Airway epithelial cell (primary cell): ENCODE measurements at places on chromosomes 7 and 10. TPM values are rescaled to one million over a fixed set of nuclear protein-coding genes. Genes with fewer than 3 reads are reported as not detected.

The NEURL1 gene
- total RNA-seq: 0.23 and 0.35 TPM in 2 replicates

The ERV3-1 gene
- total RNA-seq: 7.4 and 10.4 TPM in 2 replicates

The WIPF3 gene
- 0.14 and 0.79 TPM in 2 replicates for total RNA-seq

The PIK3AP1 gene
- total RNA-seq: 0.14 and 0.19 TPM in 2 replicates

The DMBT1 gene
- total RNA-seq: 0.07 TPM in 1 of 2 replicates, not detected in the other

The CYP3A7 gene
- not detected in 2 replicates for total RNA-seq

The PRKCQ gene
- total RNA-seq: 2.5 TPM in 2 replicates

The SGCE gene
- 21.7 and 34.5 TPM in 2 replicates for total RNA-seq

The GPR15LG gene
- total RNA-seq: 44.5 and 87.7 TPM in 2 replicates

The TACC2 gene
- 32.0 and 40.1 TPM in 2 replicates for total RNA-seq

The GATA3 gene
- total RNA-seq: 0.09 and 0.35 TPM in 2 replicates

The PRKG1 gene
- 0.28 and 0.78 TPM in 2 replicates for total RNA-seq

The FAM13C gene
- total RNA-seq: 0.42 TPM in 1 of 2 replicates, not detected in the other

The HGF gene
- total RNA-seq: 0.23 and 0.49 TPM in 2 replicates

The FAM241B gene
- 2.1 and 3.6 TPM in 2 replicates for total RNA-seq

The WDFY4 gene
- total RNA-seq: not detected in 2 replicates

The MUC12 gene
- under 0.01 TPM in 1 of 2 replicates, not detected in the other for total RNA-seq

The LRIT1 gene
- total RNA-seq: not detected in 2 replicates

The CLDN3 gene
- 0.28 TPM in 1 of 2 replicates, not detected in the other for total RNA-seq

The MRPL43 gene
- 100 and 112 TPM in 2 replicates for total RNA-seq

The LRGUK gene
- not detected in 2 replicates for total RNA-seq

The ZNF722 gene
- total RNA-seq: not detected in 2 replicates

The CDHR3 gene
- total RNA-seq: 0.35 and 3.4 TPM in 2 replicates

The HMX3 gene
- total RNA-seq: not detected in 2 replicates

The CALHM3 gene
- not detected in 2 replicates for total RNA-seq

The XRCC2 gene
- 4.3 and 6.1 TPM in 2 replicates for total RNA-seq

The VAX1 gene
- total RNA-seq: not detected in 2 replicates

The SCART1 gene
- 0.51 and 0.63 TPM in 2 replicates for total RNA-seq

The MAT1A gene
- not detected in 2 replicates for total RNA-seq

The CHST15 gene
- 15.0 and 19.7 TPM in 2 replicates for total RNA-seq

The JAZF1 gene
- total RNA-seq: 0.74 and 1.6 TPM in 2 replicates

The MYOZ1 gene
- not detected in 2 replicates for total RNA-seq

The CPSF4 gene
- total RNA-seq: 25.8 and 34.7 TPM in 2 replicates

The RNLS gene
- total RNA-seq: 7.3 and 9.0 TPM in 2 replicates

The SPDYE8 gene
- total RNA-seq: not detected in 2 replicates

The APBB1IP gene
- total RNA-seq: not detected in 2 replicates

The GDF10 gene
- not detected in 2 replicates for total RNA-seq

The TMEM72 gene
- total RNA-seq: not detected in 2 replicates

The SLC26A3 gene
- not detected in 2 replicates for total RNA-seq

The ANKIB1 gene
- total RNA-seq: 15.0 and 24.2 TPM in 2 replicates

The EGFR gene
- total RNA-seq: 150 and 214 TPM in 2 replicates

The PAX2 gene
- not detected in 2 replicates for total RNA-seq

The CPA1 gene
- total RNA-seq: not detected in 2 replicates

The RALA gene
- 16.6 and 21.7 TPM in 2 replicates for total RNA-seq

The KEL gene
- total RNA-seq: 0.14 TPM in 1 of 2 replicates, not detected in the other

The RAMP3 gene
- not detected in 2 replicates for total RNA-seq

The PNPLA8 gene
- total RNA-seq: 15.0 and 18.1 TPM in 2 replicates

The PRSS37 gene
- total RNA-seq: not detected in 2 replicates

The PLCE1 gene
- total RNA-seq: 1.6 and 2.3 TPM in 2 replicates
